Tongue (tissue), 3 donors: ENCODE measurements at places on chromosomes 5 and 9.

DNA sequence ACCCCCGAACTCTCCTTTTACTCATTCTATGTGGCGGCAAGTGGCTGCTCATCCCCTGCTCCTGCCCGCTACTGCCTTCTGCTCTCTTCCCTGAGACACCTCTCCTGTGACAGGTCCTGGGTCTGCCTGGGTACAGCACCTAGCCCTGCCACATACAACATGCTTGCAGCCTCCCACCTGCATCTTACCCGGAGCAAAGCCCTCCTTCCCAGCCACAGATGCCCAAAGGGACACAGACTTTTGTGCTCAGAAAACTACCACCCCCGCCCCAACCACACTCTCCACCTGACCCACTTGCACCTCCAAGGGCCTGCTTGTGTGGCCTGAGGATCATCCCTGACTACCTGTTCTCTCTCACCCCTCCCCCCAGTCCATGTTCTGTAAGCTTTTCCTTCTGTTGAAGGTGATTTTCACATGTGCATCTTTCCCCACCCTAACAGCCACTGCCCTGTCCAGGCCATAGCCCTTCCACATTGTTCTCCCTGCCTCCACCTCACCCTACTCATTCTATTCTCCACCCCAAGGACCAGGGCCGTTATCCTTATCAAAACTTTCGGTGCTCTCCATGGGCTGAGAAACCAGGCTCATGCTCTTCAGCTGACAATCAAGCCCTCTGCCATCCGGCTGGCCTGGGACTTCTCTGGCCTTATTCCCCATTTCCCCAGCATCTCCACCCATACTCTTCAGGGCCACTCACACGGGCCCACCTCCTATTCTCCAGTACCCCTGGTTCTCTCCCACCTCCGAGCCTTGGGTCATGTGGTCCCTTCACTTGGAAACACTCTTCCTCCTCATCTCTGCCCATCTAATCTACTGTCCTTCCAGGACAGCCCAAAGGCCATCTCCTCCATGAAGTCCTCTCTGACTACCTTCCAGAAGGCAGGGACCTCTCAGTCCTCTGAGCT, 46.4 kb upstream of the ALDH1B1 start:
- DNase-seq = no peak

DNA sequence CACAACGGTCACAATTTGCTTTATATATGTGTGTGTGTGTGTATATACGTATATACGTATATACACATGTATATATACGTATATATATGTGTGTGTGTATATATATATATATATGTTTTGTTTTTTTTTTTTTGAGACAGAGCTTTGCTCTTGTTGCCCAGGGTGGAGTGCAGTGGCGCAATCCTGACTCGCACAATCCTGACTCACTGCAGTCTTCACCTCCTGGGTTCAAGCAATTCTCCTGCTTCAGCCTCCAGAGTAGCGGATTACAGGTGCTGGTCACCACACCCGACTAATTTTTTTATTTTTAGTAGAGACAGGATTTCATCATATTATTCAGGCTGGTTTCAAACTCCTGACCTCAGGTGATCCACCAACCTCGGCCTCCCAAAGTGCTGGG, 3.1 kb downstream of the RNF38 start:
- DNase-seq = no peak

DNA sequence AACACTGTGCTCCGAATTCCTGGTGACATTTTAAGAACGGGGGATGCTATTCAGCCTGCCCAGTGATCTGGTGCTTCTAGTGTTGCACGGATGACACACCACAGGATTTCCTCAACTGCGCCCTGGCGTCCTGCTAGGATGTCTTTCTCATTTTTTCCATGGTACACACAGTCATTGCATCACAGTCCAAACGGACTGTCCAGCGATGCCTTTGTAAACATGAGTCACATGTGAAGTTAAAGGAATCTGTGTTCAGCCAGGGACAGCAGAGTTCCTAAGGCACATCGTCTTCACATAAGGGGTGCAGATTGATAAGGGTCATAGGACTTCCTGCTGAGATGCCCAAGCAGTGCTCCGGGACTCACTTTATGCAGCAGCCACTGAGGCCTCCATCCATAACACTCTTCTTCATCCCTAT, 9.3 kb upstream of the PTPN3 start:
- DNase-seq = no peak

DNA sequence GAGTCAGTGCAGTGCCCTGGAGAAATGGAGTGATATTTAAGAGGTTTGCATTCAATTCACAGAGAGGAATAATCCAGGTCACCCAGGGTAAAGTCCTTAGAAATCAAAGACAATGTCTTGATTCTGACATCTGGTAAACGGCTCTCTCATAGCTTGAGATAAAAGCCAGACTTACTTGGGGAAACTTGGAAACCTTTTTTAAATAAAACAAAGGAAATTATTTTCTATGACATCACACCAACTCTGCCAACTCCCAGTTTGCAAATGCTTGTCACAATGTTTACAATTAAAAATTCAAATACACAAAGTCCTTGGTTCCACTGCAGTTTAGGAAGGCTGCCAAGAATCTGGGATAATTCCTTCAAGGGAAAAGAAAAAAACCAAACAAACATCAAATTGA, 255.1 kb upstream of the NREP start:
- DNase-seq = peak; percentile 64

DNA sequence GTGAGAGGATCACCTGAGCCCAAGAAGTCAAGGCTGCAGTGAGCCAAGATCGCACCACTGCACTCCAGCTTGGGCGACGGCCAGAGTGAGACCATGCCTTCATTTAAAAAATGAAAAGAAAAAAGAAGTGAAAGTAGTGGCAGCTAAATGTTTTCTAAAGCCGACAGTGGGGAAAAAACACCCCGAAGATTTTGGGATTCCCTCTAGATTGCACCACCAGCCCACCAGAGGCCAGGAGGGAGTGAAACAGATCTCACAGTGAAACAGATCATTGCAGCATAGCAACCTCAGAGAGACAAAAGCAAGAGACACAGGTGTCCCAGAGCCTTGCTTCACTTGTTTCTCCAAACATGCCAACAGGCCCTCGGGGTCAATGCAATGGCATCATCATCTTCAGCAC, 156.8 kb downstream of the PAX5 start:
- DNase-seq = no peak

DNA sequence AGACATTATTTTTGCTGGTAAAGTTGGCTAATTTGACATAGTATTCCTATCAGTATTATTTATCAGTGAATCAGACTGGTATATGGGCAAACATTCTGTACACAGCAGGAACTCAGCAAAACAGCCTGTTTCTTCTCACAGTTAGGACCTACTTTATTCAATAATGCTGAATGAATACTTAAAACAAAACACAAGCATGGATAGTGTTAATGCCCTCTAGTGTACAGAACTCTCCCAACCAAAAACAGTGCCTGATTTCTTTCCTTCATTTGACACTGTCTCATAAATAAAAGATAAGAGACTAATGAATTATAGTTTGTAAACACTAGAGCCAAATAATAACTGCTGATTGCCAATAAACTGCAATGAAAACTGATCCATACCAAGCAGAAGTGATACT, 1113.3 kb downstream of the PTPRD start:
- no peak for DNase-seq

GRCh38 chr9:129838707-129839259, 3.5 kb downstream of the USP20 start:
- DNase-seq = no peak

DNA sequence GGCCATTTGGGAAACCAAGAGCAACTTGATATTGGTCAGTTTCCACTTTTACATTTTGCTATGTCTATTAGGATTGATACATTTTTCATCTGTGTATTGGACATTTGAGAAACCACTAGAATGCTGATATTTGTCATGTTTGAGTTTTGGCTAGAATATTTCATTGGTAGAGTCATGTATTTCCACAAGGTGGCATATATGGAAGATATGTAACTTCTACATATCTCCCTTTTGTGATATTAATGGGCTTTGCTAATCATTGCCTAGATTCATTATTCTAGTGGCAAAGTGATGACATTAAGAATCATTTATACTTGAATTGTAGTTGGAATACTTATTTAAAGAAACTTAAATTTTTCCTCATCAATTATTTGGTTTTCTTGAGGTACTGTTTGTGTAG, 692.9 kb upstream of the EDIL3 start:
- DNase-seq = no peak

DNA sequence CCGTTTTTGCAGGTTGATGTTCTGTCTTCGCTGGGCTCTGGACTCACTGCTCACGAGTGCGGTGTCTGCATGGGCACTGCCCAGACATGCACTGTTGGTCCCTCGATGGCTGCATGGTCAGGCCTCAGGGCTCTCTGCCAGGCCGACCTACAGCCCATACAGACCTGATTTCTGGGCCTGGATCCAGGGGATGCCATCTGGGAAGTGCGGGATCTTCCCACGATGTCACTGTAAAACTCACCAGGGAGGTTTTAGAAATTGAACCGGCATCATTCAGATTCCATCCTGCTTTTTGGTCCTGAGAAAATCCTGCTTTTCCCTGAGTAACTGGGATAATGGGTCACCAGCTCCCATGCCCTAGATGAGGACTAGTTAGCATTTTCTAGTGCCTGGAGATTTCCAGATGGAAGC, 9.1 kb downstream of the S1PR3 start:
- no peak for DNase-seq

- no peak for DNase-seq
Measured at GRCh38 chr9:135822374-135822755, 85.0 kb downstream of the CAMSAP1 start.

GRCh38 chr5:123398058-123398733, 25.0 kb downstream of the CEP120 start:
- DNase-seq = no peak

GRCh38 chr9:74431467-74431866, 65.7 kb upstream of the RORB start:
- no peak for DNase-seq

DNA sequence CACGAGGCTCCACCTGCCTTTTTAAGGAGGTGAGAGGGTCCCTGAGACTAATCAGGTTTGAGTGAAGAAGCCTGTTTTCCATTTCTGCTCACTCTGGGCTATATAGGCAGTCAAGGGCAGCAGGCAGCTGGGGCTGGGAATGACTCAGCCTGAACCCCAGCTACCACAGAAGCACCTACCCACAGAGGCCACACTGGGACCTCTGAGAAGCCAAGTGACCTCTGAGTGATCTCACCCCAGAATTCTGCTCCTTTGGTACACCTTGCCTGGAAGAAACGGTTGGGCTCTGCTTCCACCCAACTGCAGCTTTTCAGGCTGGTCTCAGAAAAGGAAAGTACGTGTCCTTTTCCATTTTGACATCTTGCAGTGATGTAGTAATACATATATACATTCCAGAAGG, 6.8 kb downstream of the FAM219A start:
- no peak for DNase-seq

GRCh38 chr9:38437193-38437823, 13.1 kb upstream of the IGFBPL1 start:
- peak; percentile 56 for DNase-seq

DNA sequence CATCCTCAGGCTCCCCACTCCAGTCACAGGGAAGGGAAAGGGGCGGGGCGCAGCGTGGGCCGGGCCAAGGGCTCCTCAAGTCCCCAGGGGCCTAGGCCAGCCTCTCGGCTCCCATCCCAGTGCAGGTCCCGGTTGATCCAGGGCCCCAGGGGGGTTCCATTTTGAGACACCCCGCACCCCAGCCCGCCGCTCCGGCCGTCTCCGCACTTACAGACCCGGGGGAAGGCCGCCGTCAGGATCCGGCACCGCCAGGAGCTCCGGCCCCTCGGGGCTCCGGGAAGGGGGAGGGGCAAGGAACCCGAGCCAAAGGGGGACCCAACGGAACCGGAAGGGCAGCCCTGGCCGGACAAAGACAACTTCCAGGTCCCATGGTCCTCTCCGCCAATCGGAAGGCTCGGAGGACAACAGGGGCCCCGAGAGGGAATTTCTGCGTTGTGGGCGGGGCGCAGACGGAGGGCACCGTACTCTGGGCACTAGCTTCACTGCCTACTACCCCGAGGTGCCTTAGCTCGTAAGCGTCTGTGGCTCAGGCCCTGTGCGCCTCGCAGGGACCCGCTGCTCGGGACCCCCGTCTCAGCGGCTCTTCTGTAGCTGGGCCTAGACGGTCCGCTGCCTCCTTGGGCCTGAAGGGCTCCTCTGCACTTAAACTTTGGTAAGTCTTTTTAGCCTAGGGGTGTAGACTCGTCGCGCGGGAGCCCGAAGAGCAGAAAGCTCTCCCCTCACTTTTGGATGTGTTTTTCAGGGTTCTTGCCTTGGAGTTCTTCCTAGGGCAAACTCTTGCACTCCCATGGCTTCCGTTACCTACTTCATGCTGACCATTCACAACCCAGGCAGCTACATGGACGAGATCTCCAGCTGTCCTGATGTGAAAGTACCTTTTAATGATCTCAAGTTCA, at the start of gene ZBTB26:
TSS of gene ZBTB26 (minus strand) at position 287 of the 896 bp plus-strand sequence. CDS start 11,578 bp downstream, outside the sequence.
- peak; percentile 98 for DNase-seq

DNA sequence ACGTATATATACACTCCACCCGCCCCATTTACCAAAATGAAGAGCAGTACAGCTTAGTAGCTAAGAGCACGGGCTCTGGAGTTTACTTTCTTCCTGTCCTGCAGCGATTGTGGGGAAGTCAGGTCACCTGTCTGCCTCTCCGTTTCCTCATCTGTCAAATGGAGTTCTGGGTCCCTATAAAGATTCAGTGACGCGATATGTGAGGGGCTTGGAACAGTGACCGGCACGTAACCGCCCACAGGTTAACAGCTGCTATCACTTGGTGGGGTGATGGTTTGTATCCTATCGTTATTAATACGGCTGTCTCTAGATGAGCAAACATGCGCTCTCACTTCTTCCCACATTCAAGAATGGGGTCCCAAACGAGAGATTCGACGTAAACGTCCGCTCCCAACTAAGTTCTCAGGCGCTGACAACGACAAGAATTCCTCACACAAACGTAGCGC, 426 bp downstream of the FAM114A2 start:
- DNase-seq = peak; percentile 69

DNA sequence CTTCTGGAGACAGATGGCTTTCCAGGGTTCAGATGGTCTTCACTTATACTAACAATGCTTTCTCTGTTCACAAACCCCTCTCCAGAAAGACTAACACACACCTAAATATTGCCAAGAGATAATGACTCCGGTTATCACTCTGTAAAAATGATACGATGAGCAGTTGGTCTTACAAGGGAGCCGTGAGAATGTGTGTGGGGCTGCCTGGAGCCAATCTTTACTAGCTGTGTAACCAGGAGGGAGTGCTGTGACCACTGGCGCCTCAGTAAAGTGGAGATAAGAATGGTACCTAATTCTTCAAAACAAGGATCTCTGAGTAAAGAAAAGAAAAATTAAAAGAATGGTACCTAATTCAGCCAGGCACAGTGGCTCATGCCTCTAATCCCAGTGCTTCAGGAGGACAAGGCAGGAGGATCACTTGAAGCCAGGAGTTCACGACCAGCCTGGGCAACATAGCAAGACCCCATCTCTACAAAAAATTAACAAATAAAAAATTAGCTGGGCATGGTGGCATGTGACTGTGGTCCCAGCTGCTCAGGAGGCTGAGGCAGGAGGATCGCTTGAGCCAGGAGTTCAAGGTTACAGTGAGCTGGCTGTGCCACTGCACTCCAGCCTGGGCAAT, 39.9 kb upstream of the IL17B start:
- no peak for DNase-seq
